ENCODE measurements at places on chromosomes 12 and 14. TPM values are rescaled to one million over a fixed set of nuclear protein-coding genes. Genes with fewer than 3 reads are reported as not detected.

Gene HNF1A
- not detected for total RNA-seq

DNA sequence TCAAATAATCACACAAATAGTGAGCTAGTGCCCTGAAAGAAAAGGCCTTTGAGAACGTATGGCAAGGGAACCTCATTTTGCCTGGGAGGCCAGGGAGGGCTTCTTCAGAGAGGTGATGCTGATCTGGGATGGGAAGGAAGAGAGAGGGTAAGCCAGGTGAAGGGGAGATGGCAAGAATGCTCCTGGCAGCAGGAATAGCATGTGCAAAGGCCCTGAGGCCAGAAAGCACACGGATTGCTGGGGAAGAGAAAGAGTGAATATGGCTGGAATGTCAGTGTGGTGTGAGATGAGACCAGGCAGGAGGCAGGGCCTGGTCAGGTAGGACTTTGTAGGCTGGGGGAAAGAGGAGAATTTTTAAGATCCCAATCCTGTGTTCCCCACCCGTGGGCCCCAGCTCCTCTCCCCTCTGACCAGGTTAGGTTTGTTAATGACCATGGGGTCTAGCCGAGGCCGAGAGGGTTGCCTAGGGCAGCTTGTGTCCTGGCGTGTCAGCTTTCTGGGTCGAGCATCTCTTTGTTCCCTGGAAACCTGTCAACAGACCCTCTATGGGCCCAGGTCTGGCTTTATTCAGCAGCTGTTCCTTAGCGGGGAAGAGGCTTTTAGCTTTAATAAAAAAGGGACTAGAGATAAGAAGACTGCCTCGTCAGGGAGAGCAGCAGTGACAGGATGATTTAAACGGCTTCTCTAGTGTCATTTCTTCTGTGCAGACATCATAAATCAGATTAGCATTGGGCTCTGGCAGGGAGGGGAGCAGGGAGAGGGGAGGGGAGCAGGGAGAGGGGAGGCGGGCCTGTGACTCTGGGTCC lies 123.4 kb downstream of the ADCK1 start:
- DNase-seq = no peak

Gene SLC39A9
- 108 TPM for total RNA-seq

Gene NT5DC3
- total RNA-seq = 7.3 TPM

DNA sequence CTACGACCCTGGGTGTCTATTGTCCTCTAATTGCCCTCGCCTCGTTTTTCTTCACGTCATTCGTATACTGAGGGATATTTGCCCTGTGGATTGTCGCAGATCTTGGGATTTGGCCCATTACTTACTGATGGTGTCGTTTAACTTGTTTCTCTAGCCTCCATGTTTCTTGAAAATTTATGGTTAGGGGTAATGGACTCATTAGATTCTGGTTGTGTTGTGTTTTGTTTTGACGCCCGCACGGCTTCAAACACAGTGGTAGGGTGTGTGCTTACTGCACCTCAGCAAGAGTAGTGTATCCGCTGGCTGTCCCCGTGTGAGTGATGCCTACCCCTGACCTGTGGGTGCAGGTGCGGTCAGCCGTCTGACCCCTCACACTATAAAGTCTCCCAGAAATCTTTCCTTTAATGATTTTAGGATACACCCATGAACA lies 874 bp upstream of the RNU6-8 start:
- DNase-seq = peak; percentile 30

DNA sequence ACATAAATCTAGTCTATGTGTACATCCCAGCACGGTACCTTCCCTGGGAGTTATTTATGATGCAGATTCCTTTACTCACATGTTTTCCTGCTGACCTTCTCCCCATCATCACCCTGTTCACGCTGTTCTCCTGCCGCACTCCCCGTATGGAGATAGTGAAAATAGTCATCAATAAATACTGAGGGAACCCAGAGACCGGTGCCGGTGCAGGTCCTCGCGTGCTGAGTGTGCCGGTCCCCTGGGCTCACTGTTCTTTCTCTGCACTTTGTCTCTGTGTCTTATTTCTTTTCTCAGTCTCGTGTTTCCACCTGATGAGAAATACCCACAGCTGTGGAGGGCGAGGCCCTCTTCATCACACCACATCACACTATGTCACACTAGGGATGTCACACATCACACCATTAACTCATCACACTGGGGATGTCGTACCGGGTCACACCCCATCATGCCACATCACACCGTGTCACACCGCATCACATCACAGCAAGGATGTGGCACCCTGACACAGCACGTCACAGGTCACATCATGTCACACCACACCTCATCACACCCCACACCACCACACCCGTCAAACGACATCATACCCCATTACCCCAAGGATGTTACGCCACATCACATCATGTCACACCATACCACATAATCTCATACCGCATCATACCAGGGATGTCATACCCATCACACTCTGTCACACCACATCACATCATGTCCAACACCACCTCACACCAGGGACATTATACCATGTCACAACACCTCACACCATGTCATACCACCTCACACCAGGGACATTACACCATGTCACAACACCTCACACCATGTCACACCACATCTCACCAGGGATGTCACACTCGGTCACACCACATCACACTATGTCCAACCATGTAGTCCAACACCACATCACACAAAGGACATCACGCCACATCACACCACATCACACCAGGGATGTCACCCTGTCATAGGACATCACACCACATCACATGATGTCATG lies 207.0 kb downstream of the TMEM121 start:
- DNase-seq = no peak

Gene MFAP5
- total RNA-seq = not detected

- DNase-seq = no peak
Observed at GRCh38 chr12:93836620-93837260, 159.6 kb downstream of the CRADD start.

- DNase-seq = peak; percentile 35
Observed at GRCh38 chr12:101570047-101570446, 24.7 kb upstream of the MYBPC1 start.

GRCh38 chr14:42047421-42048055 lies 440.9 kb downstream of the LRFN5 start:
- DNase-seq = peak; percentile 22

Gene MEG3
- 16.3 TPM for total RNA-seq

DNA sequence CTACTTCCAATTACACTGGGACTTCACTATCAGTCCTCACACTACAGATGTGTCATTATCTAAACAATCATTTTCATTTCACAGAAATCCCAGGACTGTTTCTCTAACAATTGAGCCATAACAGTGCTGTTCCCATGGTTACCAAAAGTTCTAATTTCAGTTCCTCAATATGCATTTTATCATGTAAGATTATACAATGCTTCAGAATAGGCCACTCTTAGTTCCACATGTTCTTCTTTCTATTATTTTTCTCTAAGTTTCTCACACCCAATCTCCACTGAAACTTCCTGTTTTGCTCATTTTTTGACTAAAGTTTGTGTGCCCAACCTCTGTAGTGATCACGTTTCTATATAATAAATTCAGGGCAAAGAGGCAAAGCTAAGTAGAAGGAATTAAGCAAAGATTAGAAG lies 185.8 kb downstream of the DUSP6 start:
- DNase-seq = peak; percentile 77

DNA sequence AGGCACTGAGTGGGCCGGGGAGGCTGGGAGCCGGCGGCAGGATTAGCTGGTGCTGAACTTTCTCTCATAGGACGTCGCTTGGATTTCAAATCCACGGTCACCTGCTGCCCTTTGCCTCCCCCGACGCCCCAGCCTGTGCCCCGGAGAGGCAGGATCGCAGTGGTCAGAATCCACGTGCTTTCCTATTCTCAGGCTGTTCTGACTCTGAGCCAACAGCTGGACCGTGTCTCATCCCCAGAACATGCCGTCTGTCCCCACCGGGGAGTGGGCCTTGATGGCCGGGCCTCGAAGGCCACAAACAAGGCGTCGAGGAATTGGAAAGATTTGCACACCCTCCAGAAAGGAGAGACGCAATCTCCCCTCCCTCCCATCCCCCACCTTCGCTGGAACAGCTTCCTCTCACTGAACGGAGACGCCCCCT lies 18.5 kb upstream of the MLXIP start:
- DNase-seq = no peak

Gene KLHL42
- 9.1 TPM for total RNA-seq

Gene ARG2
- total RNA-seq = 26.4 TPM

DNA sequence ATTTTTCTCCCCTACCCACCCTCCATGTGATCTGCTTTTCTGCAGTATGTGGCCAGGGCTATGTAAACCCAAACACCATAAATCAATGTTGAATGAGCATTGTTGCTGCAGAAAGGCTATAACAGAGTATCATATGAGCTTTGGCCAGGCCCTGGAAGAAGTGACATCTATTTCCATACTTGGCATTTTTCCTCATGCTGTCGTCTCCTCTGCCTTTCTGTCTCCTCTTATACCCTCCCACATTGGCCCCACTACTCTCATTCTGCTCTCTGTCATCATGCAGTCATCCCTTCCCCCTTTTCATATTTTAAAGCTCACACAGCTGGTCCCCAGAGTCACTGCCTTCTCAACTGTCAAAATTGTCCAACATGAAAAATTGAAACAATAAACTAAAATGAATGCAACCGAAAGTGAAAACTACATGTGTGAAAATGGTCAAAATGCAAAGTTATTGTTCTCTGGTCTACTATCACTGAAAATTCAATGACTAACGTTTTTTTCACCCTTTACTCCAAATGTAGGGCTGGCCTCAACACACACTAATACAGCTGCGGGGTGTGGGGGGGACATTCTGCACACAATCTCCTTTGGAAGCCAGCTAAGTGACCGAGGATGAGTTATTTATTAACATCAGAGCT lies 290.7 kb upstream of the TMPO start:
- no peak for DNase-seq

- DNase-seq = peak; percentile 73
Observed at GRCh38 chr12:69897744-69898143, 72.7 kb downstream of the MYRFL start.

- DNase-seq = no peak
Observed at GRCh38 chr12:13066014-13066413, 21.8 kb downstream of the FAM234B start.

GRCh38 chr14:88852632-88853031 lies 28.2 kb downstream of the TTC8 start:
- DNase-seq = no peak

DNA sequence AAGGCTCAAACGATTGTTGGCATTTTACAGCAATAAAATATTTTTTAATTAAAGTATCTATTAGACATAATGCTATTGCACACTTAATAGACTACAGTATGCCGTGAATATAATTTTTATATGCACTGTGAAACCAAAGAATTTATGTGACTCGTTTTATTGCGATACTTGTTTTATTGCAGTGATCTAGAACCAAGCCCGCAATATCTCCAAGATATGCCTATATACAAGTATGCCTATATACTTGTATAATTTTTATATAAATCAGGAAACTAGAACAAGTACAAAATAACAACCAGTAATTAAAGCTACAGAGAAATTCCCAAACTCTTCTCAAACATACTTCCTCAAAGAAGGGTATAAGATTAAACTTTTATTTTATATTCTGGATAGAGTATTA lies 31.3 kb downstream of the EEA1 start:
- no peak for DNase-seq

DNA sequence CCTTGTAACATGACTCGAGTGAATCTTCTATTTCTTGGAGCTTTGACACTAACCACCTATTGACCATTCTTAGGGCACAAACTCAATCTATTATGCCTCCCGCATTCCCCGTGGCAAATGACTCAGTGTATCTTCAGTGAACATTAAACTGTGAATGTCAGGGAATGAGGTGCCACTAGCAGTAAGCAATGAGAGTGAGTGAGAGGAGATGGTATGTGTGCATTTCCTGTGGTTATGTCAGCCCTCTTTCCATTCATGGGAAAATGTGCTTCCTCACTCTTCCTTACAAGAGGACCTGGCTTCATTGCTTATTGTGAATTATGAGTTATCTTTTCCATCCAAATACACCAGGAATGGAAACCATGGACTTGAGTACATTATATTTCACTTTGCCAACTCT lies 229.2 kb downstream of the EMP1 start:
- peak; percentile 89 for DNase-seq

DNA sequence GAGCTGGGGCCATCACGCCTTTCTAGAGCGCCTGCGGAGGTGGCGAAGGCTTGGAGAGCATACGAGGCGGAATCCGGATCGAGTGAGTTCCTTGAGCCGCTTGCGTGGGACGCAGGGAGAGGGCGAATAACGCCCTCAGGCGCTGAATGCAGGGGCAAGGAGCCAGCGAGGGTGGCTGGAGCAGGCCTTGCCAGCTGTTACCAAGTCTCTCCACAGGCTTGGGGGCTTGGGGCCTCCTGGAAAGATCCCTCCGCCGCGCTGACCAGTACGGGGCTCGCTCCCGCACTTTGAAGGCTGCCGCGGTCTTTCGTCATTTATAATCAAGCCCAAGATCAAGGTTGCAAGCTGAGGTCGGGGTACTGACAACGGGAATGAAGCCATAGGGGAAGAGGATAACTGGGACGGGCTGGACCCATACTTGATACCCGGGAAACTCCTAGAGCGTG lies 1.2 kb downstream of the FLRT2 start:
- no peak for DNase-seq

Gene ANG
- total RNA-seq = 3.0 TPM

Gene ZNF10
- 3.7 TPM for total RNA-seq

- no peak for DNase-seq
Observed at GRCh38 chr14:34676516-34677211, 37.7 kb downstream of the CFL2 start.

Gene SERPINA10
- total RNA-seq = not detected

Gene P2RX2
- not detected for total RNA-seq

Gene SERPINA9
- total RNA-seq = not detected

GRCh38 chr12:90303771-90304170 lies 595.1 kb upstream of the ATP2B1 start:
- DNase-seq = no peak

DNA sequence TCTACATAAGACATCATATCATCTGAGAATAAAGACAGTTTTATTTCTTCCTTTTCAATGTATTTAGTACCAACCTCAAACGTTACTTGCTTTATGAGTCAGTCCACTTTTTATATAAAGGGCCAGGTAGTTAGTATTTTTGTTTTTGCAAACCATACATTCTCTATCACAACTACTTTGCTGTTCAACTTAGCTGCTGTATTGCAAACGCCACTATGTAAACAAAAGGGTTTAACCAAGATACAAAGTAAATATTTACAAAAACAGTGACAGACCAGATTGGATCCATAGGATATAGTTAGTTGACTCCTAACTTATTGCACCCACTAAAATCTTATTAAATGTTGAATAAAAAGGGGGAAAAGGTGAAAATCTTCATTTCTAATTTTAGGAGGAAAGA lies 87.7 kb upstream of the FOXG1 start:
- no peak for DNase-seq

DNA sequence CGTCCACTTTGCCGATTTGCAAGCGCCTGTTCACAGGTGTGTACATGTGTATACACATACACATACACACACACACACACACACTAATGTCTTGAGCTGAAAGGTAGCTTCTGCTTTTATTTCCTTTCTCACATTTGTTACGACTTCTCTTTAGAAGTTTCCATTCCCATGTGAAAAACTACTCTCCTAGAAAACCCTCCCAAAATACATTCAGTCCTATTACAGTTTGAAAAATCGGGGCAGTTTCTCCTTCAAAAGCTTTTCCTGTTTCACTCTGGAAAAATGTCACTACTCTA lies 3.9 kb downstream of the BLTP3B start:
- no peak for DNase-seq

Measured in M059J (cell line).